ENCODE measurements at places on chromosomes 12 and 14.

DNA sequence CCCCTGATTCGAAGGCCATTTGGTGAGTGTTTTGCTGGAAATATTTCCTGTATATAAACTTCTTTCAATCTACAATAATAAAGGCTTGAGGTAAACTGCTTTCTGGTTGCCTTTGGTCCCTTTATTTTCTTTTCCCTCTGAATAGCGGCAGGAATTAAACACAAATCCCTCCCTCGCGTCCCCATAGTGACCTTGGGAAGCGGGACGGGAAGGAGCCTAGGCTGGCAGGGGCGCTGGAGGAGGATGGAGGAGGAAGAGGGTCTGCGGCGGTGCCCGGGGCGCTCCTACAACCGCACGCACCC, 2.0 kb downstream of the DIO3 start:
- no peak overlapping the region for H3K4me3 ChIP-seq
- DNase-seq = no peak
- H3K36me3 ChIP-seq = no peaks in the 10 kb centered on the region

DNA sequence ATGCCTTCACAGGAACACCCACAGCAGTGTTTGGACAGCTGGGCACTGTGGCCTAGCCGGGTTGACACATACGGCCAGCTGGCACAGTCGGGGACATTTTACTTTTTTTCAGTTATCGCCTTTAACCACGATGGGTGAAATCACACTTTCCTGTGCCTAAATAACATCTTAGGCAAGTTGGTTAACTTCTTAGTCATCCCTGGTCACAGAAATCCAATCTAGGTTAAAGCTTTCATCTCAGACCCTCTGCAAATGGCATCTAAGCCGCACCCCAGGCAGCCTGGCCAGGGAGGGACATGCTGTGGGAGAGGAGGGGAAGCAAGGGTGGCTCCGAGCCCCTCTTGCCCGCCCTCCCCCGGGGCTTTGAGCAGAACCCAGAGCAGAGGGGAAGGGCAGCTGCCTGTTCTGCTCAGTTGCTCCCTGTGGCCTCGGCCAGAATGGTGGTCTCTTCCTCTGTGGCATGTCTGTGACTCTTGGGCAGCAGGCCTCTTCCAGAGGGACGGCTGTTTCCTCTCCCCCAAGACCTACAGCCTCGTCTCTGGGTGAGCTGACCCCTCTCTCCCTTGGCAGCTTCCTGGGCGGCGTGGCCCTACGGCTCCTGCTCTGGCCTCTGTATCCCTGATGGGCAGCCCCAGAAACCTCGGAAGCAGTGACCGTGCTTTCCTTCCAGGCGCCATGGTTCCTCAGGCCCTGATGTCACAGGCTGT, 85.4 kb upstream of the DYNC1H1 start:
- no peaks in the 10 kb centered on the region for H3K27me3 ChIP-seq
- no peak overlapping the region for H3K4me3 ChIP-seq
- H3K4me1 ChIP-seq = no peaks in the 10 kb centered on the region
- H3K36me3 ChIP-seq = no peaks in the 10 kb centered on the region
- no peak overlapping the region for H3K27ac ChIP-seq
- no peak for DNase-seq

DNA sequence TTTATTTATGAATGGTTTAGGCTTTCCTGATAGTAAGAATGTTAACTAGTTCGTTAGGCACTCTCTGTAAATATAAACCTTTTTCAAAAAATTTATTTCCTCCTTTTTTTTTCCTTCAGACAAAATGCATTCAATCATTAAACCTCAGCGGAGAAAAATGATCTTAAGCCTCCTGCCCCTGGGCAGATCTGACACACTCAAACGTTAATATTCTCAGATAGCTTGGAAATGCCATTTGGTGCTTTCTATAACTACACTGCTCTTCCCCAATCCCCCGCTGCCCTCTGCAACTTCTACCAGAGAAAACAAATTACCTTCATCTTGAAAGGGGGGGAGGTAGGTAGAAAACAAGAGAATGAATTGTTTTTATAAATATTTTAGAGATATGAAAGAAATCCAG, 521.2 kb downstream of the MED13L start:
- H3K27ac ChIP-seq = no peak overlapping the region
- no peaks in the 10 kb centered on the region for H3K27me3 ChIP-seq
- H3K4me1 ChIP-seq = no peaks in the 10 kb centered on the region
- H3K36me3 ChIP-seq = no peaks in the 10 kb centered on the region

- no peak overlapping the region for H3K27ac ChIP-seq
- no peaks in the 10 kb centered on the region for H3K36me3 ChIP-seq
- no peaks in the 10 kb centered on the region for H3K27me3 ChIP-seq
- no peak for DNase-seq
Observed at GRCh38 chr14:30322819-30323218, 236.1 kb upstream of the G2E3 start.

- DNase-seq = no peak
- H3K27me3 ChIP-seq = no peaks in the 10 kb centered on the region
- H3K4me3 ChIP-seq = no peak overlapping the region
- no peaks in the 10 kb centered on the region for H3K4me1 ChIP-seq
Observed at GRCh38 chr14:79177106-79177505, 1006.9 kb downstream of the NRXN3 start.

GRCh38 chr12:80490329-80490728, 46.3 kb downstream of the PTPRQ start:
- peak; percentile 30 for DNase-seq
- H3K36me3 ChIP-seq = no peaks in the 10 kb centered on the region
- no peak overlapping the region for H3K4me3 ChIP-seq
- H3K27ac ChIP-seq = no peak overlapping the region

DNA sequence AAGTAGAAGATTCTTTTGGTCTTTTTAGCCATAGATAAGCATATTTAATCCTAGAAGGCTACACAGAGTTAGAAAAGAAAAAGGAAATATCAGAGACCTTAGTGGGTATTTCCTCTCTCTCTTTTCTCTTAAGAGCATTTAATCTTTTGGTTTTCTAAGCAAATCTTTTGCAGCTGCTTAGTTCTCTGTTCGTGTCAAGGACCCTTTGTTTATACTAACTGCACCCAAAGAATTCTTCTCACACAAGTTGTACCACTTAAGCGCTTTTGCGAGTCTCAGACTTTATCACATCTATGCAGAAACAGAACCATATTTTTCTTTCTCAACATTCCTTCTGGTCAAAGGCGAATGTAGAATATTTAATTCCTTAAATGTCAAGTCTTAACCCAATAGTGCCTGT, 17.9 kb upstream of the NID2 start:
- no peak overlapping the region for H3K27ac ChIP-seq
- DNase-seq = no peak
- no peaks in the 10 kb centered on the region for H3K27me3 ChIP-seq
- H3K4me3 ChIP-seq = no peak overlapping the region

- no peak overlapping the region for H3K27ac ChIP-seq
- H3K36me3 ChIP-seq = no peaks in the 10 kb centered on the region
- DNase-seq = no peak
- H3K4me1 ChIP-seq = no peaks in the 10 kb centered on the region
Observed at GRCh38 chr12:122184517-122184916, 1.6 kb downstream of the LRRC43 start.

DNA sequence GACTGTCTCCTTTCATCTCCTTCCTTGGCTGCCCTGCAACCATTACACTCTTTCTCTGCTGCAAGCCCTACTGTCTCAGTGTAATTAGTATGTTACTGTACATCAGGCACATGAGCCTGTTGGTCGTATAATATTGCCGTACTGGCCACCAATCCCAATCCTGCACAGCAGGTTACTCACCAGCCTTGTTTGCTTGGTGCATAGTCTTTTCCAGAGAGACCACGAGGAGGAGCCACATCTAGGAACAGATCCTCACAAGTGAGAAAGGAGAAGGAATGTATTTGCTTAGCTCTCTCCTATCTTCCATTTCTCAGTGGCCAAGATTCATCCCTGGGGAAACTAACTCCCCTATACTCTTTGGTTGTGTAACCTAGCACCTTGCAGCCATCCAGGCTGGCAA, 33.0 kb upstream of the BICDL1 start:
- H3K27me3 ChIP-seq = no peaks in the 10 kb centered on the region
- no peaks in the 10 kb centered on the region for H3K4me1 ChIP-seq
- H3K36me3 ChIP-seq = no peaks in the 10 kb centered on the region
- H3K27ac ChIP-seq = no peak overlapping the region
- H3K4me3 ChIP-seq = no peak overlapping the region

DNA sequence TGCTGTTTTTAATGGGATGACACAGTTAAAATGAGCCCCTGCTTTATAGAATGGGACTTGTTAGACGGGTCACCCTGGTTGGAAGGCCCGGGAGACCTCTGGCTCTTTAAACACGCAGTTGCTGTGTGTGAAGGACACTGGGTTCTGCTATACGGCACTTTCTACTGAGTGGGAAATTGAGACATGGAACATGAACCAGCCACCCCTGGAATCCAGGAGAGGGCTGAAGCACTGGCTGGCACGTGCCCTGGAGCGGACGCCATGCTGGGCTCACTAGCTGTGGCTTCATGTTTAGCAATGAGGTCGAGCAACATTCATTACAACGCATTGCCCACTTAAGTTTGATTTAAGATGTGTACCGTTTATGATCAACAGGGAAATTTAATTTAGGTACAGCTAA, 23.9 kb downstream of the CACNA1C start:
- DNase-seq = no peak
- H3K36me3 ChIP-seq = no peaks in the 10 kb centered on the region
- no peak overlapping the region for H3K27ac ChIP-seq
- H3K4me3 ChIP-seq = no peak overlapping the region
- H3K27me3 ChIP-seq = no peaks in the 10 kb centered on the region

GRCh38 chr12:2387103-2387834, 334.5 kb downstream of the CACNA1C start:
- H3K4me1 ChIP-seq = peaks cover 5% of the 10 kb centered on the region
- peaks cover 5% of the 10 kb centered on the region for H3K27me3 ChIP-seq
- no peak for DNase-seq
- no peak overlapping the region for H3K27ac ChIP-seq
- H3K36me3 ChIP-seq = no peaks in the 10 kb centered on the region

- no peaks in the 10 kb centered on the region for H3K36me3 ChIP-seq
- no peaks in the 10 kb centered on the region for H3K27me3 ChIP-seq
- H3K4me1 ChIP-seq = peaks cover 29% of the 10 kb centered on the region
Observed at GRCh38 chr14:50937325-50937724, 7.0 kb downstream of the PYGL start.

DNA sequence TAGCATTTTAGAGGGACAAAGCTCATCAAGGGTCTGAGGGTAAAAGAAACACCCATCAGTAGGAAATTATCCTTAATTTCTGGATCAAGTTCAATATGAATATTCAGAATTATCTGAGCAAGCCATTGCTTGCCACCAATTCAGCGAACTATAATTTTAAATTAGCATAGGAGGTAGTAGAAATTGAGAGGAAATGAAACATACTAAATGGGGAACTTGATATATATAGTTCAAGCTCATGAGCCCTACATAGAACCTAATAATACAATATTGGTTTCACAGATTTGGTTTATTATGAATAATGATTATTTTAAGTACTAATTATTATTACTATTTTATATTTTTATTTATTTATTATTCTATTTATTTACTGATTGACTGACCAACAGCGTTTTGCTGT, 42.1 kb upstream of the GXYLT1 start:
- no peak overlapping the region for H3K4me3 ChIP-seq
- peaks cover 6% of the 10 kb centered on the region for H3K4me1 ChIP-seq
- H3K27me3 ChIP-seq = no peaks in the 10 kb centered on the region
- no peak overlapping the region for H3K27ac ChIP-seq

- H3K36me3 ChIP-seq = no peaks in the 10 kb centered on the region
- DNase-seq = no peak
- no peaks in the 10 kb centered on the region for H3K27me3 ChIP-seq
- H3K4me1 ChIP-seq = no peaks in the 10 kb centered on the region
Observed at GRCh38 chr14:100892496-100893227, 10.9 kb downstream of the RTL1 start.

DNA sequence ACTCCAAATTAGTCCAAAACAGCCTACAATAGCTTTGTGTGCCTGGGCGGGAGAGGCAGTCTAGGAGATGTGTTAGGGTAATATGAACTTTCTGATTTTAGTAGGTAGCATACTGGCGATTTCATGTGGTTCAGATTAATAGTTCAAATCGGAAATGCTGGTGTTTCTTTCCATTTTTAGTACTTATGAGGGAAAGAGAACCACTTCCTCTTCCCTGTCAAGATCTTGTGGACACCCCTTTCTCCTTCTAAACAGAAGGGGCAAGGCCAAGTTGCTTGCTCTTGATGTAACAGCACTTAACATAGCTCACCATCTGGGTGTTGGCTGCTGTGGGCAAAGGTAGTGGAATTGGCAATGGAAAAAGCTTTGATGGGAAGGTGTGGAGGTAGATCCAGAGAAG, 32.2 kb upstream of the IGF1 start:
- H3K27ac ChIP-seq = no peak overlapping the region
- no peak overlapping the region for H3K4me3 ChIP-seq
- H3K27me3 ChIP-seq = no peaks in the 10 kb centered on the region
- DNase-seq = no peak

GRCh38 chr12:113128802-113129663, 6.5 kb downstream of the RASAL1 start:
- no peak overlapping the region for H3K27ac ChIP-seq
- H3K27me3 ChIP-seq = no peaks in the 10 kb centered on the region
- no peak for DNase-seq
